ENCODE measurements at places on chromosomes 2 and 18.

DNA sequence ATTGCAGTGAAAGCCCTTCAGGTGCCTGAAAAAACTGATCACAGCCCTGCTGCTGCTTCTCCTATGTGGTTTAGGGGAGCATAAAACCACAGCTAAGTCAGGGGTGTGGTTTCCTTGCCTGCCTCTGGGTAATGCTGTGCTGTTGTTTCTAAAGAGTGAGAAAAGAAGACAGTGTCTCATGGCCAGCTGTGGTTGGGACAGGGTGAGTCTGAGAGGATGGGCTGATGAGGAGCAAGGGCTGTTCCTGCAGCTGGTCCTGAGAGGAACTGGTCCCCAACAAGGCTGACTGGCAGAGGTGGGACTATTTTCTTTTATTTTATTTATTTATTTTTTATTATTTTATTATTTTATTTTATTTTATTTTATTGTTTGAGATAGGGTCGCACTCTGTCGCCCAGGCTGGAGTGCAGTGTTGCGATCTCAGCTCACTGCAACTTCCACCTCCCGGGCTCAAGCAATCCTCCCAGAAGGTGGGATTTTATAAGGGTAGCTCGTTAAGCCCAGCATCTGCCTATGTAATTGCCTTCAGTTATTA lies 236.7 kb downstream of the FHOD3 start:
- no peak for DNase-seq

GRCh38 chr2:188404341-188405004 lies 112.8 kb downstream of the GULP1 start:
- peak; percentile 53 for DNase-seq

- no peak for DNase-seq
Observed at GRCh38 chr2:183269956-183270355, 145.7 kb downstream of the NUP35 start.

GRCh38 chr2:217797661-217798069 lies 205.1 kb downstream of the TNS1 start:
- DNase-seq = peak; percentile 76

- no peak for DNase-seq
Observed at GRCh38 chr18:23442958-23443357, 10.1 kb upstream of the RIOK3 start.

DNA sequence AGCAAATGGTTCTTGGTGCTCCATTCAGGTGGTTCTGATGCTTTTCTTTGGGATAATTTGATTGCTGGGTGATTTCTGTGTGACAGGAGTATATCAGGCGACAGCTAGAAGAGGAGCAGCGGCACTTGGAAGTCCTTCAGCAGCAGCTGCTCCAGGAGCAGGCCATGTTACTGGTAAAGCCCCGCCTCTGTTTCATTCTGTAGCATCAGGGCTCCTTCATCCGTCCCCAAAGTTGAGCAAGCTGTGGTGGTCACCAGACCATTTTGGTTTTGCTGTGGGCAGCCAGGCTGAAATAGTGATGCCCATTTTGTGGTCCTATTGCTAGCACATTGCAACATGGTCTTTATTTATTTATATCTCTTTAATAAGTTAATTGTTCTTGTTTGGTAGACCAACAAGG lies 132.8 kb upstream of the IL1R2 start:
- no peak for DNase-seq

- no peak for DNase-seq
Observed at GRCh38 chr2:205386109-205386508, 296.2 kb upstream of the NRP2 start.

Measured in RCC 7860 (cell line).